T follicular helper cell (primary cell): ENCODE measurements at places on chromosomes 5 and 9.

GRCh38 chr5:78757269-78758053 lies 108.9 kb upstream of the LHFPL2 start:
- no peak for DNase-seq

- no peak for DNase-seq
Observed at GRCh38 chr9:82882748-82883147, 180.2 kb downstream of the RASEF start.

DNA sequence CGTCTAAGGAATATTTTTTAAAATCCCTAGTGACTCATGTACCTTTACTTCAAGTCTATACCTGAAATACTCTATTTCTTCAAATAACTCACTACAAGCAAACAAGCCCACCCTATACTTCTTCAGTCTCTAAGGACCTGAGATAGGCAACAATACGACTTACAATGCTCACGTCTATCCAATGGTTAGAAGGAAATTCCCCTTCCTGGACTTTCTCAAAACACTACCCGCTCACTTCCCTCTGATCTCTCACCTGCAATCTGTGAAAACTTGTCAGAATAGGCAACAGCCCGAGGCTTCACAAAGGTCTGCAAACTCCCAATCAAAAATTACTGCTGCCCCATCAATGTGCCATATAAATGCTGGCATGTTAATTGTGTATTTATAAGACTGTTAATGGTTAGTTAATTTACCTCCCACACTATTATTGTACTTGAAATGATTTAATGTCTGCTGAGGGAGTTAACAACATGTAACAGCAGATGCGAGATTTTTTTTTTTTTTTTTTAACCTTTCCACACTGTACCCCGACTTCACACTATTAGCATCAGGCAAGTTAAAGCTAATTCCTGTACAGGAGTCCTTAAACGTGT lies 27.3 kb downstream of the MAPKAP1 start:
- no peak for DNase-seq

- DNase-seq = no peak
Observed at GRCh38 chr5:179151286-179152118, 91.3 kb downstream of the ZNF354C start.
